Effector memory CD8-positive, alpha-beta T cell (primary cell): ENCODE measurements at places on chromosomes 7 and 10.

DNA sequence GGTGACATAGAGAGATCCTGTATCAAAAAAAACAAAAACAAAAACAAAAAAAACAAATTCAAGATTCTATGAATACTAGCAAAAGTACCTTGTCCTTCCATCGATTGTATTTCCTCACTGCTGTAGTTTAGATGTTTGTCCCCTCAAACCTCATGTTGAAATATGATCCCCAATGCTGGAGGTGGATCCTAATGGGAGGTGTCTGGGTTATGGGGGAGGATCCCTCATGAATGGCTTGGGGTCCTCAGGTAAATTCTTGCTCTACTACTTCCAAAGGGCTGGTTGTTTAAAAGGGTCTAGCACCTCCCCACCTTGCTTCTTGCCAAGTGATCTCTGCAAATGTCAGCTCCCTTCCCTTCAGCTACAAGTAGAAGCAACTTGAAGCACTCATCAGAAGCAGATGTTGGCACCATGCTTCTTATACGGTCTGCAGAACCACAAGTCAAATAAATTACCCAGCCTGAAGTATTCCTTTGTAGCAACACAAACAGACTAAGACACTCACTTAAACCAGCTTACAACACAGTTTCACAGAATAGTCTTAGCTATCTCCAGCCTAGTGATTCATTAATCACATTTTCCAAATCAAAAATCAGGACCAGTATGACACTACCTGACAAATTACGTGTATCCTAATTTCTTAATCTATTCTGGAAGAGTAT is 20.7 kb downstream of the ABI1 start:
- no peak for DNase-seq

DNA sequence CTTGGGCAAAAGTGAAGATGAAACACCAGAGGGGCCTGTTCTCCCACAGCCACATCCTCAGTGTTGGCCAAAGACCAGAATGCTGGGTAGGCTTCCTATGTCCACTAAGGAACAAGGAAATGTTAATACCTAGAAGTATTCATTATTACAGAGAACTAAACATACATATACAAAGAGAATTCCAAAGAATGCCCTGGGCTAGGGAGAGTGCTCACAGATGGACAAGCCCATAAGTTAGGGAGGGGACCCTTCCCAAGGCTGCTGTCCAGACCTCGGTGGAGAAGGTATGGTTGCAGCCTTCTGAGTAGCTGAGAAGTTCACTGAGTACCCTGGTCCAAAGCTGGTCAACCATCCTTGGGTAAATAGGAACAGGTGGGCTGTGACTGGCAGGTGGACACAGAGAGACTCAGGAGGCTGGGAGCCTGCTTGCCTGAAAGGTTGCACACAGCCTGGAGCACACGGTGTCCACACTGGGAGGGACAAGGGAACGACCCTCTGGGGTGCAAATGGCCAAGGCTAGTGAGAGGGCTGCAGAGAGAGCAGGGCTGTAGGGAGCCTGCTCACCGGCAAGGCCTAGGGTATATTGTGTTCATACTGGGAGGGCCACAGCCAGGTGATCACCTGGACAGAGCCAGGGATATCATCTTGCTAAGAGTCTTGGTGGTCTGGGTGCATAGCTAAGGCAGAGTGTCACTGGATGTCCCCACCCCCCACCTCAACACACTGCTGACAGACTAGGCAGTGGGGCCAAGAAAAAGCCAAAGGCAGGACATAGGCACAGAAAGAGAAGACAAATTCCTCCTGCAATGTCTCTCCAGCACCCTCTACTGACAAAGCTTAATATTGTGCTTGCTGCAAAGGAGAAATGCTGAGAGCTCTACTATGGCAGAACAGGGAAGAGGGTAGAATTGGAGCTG is 40.3 kb downstream of the CPVL start:
- DNase-seq = peak; percentile 2

DNA sequence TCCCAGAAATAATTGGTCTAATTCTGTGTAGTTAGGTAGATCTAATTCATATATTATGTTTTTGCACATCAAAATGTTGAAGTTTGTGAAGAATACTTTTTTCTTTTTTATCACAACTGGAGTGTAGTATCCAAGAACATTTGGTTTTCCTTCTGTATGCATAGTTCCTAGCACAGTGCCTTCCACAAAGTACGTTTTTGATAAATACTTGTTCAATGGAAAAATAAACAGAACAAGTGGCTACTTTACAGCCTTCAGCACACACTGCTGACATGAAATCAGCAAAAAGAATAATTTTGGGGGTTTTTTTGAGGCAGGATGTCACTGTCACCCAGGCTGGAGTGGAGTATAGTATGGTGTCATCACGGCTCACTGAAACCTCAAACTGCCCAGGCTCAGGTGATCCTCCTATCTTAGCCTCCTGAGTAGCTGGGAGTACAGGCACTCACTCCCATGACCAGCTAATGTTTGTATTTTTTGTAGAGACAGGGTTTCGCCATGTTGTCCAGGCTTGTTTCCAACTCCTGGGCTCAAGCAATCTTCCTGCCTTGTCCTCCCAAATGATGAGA is 27.9 kb downstream of the TARP start:
- DNase-seq = no peak

GRCh38 chr10:69684981-69685353 is 54.9 kb downstream of the FAM241B start:
- no peak for DNase-seq

DNA sequence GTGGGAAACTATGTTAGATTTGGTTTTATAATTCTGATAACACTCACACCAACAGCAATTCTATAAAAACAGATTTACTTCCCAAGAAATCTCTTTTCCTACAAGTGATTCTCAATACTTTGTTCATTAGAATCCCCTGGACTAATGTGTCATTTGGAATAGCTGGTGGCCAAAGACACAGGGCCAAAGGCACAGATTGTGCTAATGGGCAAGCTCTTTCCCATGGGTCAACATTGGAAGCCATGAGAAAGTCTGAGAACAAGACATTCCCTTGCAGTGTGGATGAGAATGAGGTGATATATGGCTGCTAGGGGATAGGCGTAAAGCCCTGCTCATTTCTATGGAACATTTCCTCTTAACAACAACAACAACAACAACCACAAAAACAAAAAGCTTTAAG is 153.8 kb downstream of the AMPH start:
- no peak for DNase-seq

DNA sequence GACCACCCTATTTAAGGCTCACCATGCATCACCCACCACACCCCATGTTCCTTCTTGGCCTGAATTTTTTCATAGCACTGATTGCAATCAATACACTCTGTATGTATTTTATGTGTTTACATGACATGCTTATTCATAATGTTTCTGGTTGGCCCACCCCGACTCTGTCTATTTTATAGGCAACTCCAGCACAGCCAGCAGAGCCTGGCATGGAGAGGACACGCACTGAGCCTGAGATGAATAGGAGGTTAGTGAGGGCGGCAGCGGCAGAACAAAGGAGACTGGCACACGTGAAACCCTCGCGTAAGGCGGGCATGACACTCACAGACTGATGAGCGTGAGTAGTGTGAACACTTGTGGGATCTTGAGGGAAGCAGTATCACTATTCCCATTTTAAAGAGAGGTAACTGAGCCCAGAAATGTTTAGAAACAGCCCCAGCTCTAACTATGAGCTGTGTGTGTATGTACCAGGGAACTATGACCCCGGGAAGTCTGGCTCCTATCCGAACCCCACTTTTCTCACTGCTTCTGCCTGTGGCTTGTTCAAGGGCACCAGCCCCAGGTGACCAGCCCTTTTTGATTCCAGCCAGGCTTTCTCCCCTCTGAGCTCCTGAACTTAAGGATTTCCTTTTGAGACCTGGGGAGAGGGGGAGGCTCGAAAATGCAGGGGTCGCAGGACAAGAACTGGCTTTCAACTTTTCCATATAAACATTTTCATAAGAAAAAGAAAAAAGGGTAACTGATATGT is 113.3 kb downstream of the ARHGAP22 start:
- no peak for DNase-seq

DNA sequence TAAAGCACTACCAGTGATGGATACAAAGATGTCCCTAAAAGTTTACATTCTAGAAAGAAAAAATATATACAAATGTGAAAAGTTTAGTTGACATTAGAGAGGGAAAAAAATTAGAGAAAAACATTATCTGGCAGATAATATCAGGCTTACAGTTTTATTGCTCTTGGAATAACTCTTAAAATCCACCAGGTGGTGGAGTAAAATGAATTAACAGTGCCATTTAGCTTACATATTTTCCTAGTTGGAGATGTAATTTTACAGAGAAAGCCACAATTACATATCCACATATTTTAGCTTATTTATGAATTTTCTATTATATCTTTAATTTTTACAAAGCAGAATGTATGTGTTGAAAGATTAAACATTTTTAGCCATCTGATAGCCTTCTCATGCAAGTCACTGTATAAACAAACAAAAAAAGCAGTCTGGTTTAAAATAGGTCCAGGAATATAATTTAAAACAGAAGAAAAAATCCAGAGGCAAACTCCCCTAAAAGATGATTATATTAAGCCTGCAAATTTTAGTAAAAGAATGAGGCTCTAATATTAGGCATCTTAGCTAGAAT is 6.5 kb downstream of the CABCOCO1 start:
- no peak for DNase-seq

GRCh38 chr7:28674359-28674782 is 262.1 kb downstream of the CREB5 start:
- no peak for DNase-seq

DNA sequence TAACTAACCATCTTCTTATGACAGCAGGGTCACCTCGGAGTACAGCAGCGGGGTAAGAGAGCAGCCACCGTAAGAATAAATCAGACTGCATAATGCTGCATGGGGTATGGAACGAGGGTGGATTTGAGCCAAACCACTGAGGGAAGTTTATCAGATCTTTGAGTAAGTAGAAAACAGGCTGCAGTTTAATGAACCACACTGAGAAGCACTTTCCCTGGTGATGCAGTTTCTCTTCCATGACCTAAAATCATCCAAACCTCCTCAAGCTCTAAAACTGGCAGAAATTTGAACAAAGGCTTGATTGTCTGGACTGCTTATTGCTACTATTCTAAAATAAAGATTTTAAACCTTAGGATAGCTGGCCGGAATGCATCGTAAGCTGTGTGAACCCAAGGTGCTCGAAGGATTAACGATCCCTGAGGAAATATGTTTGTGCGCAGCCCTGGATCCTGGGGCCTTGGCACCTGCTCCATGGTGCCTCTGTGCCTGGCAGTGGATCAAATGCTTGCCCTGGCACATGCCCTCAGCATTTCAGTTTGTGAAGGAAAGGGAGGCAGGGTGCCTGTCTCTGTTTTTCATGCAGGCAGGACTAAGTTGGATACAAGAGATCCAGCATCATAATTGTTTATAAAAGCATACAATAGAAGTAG is 322.7 kb downstream of the LHFPL3 start:
- no peak for DNase-seq

- DNase-seq = peak; percentile 65
These were observed 8.4 kb upstream of the LFNG start for GRCh38 chr7:2510909-2511768.

- no peak for DNase-seq
These were observed 1077.8 kb downstream of the KCNMA1 start for GRCh38 chr10:76559892-76560220.

DNA sequence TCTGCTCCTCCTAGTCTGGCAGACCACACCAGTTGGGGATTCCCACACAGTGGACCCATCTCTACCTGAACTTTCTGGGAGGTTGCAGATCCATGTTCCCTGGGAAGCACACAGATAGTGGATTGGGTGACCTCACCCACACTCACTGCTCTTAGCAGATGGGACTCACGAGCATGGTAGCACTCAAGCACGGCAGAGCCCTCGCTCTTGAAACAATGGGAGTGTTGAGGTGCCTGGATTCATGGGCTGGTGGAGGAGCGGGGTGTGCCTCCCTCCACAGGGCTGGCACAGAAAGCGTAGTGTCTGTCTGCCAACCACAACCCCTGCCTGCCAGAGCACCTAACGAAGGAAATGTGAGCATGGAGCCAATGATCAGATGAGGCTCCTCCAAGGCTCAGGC is 568.0 kb downstream of the POM121L12 start:
- DNase-seq = no peak

DNA sequence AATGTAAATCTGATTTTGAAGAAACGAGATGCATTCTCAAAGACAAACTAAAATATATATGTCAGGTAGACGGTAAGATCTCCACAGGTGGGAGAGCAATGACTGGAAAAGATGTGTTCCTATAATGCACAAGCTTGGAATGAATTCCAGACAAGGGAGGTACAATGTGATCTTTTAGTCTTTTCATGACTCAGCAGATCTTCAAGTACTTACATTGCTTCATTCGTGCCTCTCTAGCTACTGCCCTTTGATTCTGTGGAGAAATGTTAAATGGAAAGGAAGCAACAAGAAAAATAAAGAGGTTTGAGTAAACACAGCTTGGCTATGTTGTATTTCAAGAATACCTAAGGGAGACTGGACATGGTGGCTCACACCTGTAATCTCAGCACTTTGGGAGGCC is 106.6 kb downstream of the GAD2 start:
- DNase-seq = no peak

DNA sequence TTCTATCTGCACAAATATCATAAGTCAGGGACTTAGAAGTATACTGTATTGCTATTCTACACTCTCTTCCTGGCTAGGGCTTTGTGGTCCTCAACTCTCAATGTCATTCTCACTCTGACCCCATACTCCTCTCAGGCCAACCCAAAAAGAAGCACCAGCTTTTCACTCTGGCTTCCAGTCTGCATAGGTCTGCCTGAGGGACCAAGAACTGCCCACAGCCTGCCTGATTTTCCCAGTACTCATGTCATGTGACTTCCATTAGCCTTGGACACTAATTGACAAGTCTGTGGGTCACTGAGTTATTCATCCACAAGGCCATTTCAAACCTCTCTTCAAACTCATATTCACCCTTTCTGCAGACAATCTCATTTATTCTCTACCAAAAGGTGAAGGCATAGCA is 19.8 kb downstream of the PMPCB start:
- DNase-seq = no peak

DNA sequence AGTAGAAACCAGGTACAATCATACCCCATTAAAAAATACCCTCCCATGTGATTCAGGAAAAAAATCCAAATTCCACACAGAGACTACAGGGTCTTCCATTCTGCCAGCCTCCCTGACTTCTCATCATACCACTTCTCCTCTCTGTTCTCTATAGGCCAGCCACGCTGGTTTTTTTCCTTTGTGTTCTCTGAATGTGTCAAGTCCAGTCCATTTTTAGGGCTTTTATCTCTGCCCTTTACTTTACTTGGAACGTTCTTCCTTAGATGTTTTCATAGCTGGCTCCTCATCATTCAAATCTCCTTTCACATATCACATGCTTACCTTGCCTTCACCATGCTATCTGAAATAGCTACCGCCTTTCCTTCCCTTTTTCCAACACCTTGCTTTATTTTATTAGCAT is 597.6 kb downstream of the PHTF2 start:
- no peak for DNase-seq

- no peak for DNase-seq
These were observed 107.2 kb downstream of the RUNDC3B start for GRCh38 chr7:87735360-87735759.
